Hepatic stellate cell (primary cell): ENCODE measurements at places on chromosomes 6 and 20.

DNA sequence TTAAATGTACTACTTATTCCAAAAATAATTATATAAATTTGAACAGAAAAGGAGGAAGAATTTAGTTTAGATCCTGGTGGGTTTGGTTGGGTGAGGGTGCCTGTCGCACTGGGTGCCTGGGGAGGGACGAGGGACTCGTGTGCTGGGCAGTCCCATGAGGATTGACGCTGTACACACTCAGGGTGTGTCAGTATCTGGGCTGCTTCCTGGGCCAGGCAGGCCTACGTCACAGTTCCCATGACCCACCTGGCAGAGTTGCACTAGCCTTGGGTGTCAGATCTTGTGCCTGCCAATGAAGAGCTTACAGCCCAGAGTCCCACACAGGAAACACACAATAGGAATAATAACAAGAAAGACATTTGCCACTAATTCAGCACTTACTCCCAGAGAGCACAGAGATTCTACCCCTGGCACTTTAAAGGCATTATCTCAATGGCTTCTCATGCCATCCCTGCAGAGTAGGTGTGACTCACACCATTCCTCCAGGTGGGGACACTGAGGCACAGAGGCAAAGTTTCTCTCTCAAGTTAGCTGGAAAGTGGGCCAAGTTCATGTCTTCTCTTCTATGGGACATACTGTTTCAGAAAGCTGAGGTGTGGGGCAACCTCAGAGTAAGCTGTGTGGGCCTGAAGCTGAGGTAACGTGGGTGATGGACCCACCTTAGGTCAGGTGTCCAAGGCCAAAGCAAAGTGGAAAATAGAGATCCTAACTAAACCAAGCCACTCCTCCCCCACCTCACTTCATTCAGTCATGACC is 1.3 kb upstream of the SDCBP2 start:
- DNase-seq: peak; percentile 1

GRCh38 chr6:158854214-158855101 is 35.3 kb upstream of the EZR start:
- DNase-seq: no peak

DNA sequence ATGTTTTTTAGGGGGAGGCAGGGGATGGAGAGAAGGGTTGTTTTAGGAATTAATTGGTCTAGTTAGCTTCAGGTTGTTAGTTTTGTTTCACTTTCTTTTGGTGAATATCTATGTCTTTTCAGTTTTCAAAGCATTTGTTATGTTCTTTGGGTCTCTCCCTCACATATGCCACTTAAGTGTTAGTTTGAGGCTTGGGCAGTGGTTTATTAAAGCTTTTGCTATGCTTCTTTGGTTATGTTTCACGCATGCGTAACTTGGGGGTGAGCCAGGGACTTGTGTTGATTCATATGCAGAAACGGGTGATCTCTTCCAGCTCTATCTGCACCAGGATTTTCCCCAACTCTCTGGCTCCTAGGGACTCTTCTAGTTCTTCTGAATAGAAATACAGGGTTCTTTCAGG is 11.4 kb upstream of the MMS22L start:
- DNase-seq: peak; percentile 9

GRCh38 chr6:22736740-22737139 is 167.4 kb downstream of the HDGFL1 start:
- no peak for DNase-seq

DNA sequence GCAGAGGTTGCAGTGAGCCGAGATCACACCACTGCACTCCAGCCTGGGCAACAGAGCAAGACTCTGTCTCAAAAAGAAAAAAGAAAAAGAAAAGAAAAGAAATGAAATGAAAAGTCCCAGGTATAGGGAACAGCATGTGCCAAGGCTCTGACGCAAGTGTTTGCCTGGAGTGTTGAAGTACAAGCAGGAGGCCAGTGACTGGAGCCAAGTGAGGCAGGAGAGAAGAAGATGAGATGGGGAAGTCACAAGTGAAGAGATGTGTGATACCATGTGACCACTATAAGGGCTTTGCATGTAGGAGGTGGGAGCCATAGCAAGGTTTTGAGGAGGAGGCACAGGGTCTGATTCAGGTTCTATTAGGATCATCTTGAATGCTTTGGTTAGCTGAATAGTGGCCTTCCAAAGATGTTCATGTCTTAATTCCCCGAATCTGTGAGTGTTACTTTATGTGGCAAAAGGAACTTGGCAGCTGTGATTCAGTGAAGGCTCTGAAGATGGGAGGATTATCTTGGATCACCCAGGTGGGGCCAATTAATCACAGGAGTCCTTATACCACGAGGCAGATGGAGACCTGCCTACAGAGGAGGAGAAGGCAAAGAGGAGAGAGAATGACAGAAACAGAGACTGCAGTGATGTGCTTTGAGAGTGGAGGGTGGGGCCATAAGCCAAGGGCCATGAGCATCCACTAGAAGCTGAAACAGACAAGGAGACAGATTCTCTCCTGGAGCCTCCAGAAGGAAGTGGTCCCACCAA is 91.1 kb upstream of the PTPN1 start:
- no peak for DNase-seq

GRCh38 chr6:129577691-129578090 is 132.3 kb downstream of the ARHGAP18 start:
- no peak for DNase-seq

DNA sequence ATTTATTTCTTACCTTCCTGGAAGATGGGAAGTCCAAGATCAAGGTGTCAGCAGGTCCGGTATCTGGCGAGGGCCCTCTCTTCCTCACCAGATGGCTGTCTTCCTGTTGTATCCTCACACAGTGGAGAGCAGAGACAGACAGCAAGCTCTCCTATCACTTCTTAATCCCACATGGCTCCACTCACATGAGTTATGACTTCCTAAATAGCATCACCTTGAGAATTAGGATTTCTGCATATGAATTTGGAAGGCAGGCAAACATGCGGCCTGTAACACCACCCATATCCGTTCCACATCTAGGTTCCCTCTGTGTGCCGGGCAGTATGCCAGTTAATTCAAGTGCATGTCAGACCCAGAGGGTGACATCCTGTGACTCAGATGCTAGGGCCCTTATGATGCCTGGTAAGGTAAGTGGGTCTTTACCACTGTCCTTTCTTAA is 2.1 kb downstream of the RAET1E start:
- DNase-seq: peak; percentile 44

DNA sequence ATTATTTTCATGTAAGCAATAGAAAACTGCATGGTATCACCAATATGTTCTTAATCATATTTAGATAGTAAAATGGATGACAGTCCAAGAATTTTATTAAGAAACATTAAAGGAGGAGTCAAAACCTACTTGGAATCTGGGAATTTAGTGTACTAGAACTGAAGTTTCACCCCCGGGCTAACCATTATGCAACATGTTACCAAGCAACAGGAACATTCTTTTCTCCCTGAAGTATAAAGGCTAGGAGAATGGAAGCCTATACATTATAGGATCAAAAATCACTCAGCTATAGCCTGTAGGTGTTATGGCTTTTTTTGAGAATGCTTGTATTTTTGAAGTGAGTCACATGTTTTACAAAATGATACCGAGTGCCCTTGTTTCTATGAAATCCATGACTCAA is 538.3 kb downstream of the GRIK2 start:
- DNase-seq: no peak

DNA sequence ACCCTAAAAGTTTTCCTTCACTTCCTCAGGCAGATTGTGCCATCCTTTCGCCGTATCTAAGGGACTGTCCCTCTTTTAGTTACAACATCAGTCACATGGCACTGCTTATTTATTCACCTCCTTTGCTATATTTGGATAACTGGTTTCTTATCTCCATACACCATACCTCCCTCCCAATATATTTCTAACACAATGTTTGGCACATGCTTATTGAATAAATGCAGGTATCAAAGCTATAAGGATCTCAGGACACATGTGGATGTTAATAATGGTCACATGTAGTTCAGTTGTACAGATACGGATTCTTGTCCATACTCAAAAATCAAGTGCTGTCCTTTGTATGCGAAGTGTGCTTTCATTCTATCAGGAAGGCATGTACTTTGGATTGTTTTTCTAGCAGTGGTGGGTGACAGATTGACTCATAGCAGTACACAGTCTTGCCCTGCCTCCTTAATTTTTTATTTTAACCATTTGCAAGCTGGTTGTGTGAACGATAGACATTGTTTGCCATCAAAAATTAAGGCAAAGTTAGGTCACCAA is 407.1 kb upstream of the RUNX2 start:
- no peak for DNase-seq

- DNase-seq: no peak
These were observed 54.1 kb upstream of the PTPRT start for GRCh38 chr20:43243672-43244269.

GRCh38 chr6:45803071-45803470 is 212.6 kb downstream of the CLIC5 start:
- no peak for DNase-seq

DNA sequence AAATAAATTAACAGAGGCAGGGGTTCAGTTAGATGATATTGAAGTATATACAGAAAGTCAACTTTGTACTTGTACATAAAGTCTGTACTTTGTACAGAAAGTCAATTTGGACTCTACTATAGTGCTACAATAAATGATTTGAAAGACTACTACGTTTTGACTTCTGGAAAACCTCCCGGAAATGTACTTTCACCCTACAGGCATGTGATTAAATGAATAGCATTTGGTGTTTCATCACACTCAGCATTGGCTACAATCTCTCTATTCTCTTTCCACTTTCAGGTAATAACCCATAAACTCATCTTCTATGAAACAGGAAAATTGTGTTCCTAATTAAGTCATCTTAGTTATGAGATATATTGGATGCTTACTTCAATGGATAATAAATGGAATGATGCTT is 25.6 kb upstream of the MC3R start:
- no peak for DNase-seq

DNA sequence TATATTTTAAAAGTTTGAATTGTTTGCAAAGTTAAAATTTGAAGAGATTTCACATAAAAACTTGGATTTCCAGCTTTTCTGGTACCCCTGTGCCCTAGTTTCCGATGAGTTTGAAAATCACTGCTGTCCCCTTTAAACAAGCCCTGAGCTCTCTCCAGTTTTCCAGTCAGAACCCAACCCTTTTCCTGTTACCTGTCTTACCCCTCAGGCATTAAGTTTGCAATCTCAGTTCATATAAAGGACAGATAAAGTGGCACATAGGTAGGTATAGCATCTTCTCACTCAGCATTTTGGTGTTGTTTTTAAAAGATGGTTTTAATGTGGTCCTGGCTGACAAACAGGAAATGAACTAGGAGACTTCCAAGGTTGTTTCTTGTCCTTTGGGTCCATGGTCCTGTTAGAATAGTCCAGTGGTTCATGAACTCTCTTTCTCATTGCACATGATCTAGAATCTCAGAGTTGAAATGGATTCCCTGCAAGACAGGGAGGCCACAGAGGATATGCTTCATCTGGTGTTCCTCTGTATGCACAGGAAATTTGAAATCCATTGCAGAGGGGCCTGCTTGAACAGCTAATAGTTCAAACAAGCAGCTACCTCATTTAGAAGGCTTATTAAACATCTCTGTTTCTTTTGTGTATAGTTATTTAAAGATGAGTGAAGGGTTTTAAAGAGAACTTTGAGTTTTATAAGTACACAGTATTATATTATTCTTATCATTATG is 82.7 kb downstream of the JAG1 start:
- no peak for DNase-seq

- DNase-seq: peak; percentile 47
These were observed 141.1 kb downstream of the PDSS2 start for GRCh38 chr6:107318100-107318736.

DNA sequence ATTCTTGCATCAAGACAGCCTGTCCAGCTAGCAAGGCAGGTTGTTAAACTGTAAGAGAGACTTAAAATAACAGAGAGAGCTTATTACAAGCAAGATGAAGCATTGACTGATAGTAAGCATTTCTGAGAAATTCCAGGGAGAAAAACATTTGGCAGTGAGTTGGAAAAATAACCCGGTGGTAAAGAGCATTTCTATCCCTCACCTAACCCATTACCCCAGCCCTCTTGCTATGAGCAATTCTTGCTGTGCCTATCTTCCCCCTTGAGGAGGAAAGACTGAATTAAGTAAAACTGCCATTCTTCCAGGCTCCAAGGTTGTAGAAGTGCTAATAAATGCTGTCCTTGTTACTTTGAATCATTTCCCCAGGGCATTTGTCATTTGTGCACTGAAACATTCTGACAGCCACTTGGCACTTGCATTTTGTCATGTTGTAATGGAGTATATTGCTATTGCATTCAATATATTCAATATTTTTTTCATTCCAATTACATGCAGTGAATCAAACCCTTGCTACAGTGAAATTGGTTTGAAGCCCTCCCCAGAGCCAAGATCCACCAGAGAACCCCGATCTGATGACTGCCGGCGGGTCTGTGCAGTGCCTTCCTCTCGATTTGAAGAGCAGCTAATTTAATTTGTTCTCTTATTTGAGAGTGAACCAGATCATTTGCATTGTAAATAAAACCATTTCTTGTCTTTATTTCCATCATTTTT is 291.1 kb downstream of the HIVEP2 start:
- DNase-seq: no peak

- no peak for DNase-seq
These were observed 194.8 kb upstream of the EXOC2 start for GRCh38 chr6:887583-888235.

DNA sequence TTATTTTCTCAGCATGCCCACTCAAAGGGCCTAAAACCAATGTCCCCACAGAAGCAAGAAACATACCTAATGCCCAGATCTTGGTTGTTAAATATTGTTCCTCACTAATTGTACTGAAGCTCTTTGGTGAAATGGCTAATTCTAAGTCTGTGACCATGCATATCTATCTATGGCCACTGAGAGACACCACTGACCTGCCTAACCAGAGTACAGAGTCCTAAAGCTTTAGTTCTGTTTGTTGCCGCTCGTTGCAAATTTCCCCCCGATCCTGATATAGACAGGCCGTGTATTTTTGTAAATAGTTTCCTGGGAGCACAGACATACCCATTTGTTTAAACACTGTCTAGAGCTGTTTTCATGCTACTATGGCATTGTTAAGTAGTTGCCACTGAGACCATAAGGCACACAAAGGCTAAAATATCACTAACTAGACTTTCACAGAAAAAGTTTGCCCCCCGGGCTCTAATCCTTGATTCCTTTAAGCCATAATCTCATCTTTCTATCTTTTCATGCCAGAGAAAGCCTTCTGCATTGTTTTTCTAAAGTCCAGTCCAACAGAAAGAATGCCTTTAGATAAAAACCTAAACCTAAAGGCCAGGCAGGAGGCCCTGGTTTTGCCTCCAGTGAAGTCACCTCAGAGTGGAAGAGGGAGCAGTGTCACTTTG is 48.7 kb downstream of the DNAAF9 start:
- no peak for DNase-seq

GRCh38 chr20:39225978-39226377 is 263.8 kb downstream of the DHX35 start:
- no peak for DNase-seq

DNA sequence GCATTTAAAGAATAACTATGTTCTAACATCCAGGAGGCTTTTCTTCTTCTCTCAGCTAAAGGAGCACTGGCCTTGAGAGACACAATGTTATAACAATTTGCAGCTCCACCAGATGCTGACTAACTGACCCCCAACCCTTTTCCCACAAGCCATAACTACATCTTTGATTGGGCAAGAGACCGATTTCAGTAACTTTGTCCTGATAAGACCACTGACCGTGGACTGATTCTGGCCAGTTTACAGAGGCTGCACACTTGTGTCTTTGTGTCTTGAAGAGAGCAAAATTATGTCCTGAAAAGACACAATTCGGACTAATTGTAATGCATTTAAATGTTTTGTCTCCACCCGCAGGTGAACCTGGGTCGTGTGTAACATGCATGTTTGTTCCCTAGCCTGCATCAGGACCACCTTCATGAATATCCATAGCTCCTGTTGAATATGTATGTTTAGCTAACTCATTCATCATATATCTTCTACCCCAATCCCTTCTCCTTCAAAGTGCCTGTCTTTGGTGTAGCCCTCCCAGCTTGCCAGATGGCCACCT is 22.3 kb downstream of the ABRACL start:
- no peak for DNase-seq
